ENCODE measurements at places on chromosomes 2 and 18.
A peak's percentile ranks its signal among the peaks of the same experiment; 100 is the strongest.

- no peak for DNase-seq
Measured at GRCh38 chr18:2108591-2108990, 462.7 kb downstream of the METTL4 start.

- peak; percentile 45 for DNase-seq
Measured at GRCh38 chr2:132489150-132489549, 72.5 kb downstream of the GPR39 start.

GRCh38 chr2:158323381-158323780 is 133.2 kb downstream of the CCDC148 start:
- DNase-seq = no peak

DNA sequence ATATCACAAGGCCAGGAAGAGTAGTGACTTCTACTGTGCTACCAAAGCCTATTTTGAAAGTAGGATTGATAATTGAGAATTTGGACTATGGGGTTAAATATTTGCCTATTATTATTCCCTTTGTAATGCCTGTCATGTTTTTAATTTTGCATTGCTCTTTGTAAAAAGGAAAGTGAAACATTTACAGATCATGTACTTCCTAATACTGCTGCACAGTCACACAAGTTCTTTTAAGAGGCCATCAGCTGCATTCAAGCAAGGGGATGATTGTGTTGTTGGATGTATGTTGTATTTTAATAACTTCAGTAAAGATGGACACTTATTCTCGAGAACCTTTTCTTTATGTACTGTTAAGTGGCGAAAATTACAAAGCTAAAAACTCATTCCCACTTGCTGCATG is 70.1 kb downstream of the PLEKHA3 start:
- no peak for DNase-seq

- no peak for DNase-seq
Measured at GRCh38 chr2:25324905-25325592, 16.7 kb downstream of the DNMT3A start.

GRCh38 chr2:39504790-39505335 is 67.8 kb upstream of the MAP4K3 start:
- DNase-seq = peak; percentile 43

- DNase-seq = peak; percentile 23
Measured at GRCh38 chr2:138365581-138365980, 136.0 kb upstream of the SPOPL start.

DNA sequence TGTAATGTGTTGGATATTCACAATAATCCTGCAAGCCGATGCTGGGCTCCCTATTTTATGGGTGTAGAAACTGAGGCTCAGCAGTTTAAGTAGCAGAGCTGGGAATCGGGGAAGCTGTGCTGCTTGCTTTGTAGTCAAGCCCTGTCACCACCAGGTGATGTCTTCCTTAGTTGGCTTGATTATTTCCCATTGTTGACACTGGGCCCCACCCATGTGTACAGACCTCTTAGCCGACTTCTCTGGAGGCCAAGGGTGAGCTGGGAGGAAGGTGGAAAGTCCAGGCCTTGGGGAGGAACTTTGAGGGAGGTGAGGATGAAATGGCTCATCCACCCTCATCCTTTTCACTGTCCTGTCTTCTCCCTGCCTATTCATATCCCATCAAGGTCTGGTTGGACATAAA is 60.0 kb downstream of the CAPN13 start:
- DNase-seq = no peak

- DNase-seq = no peak
Measured at GRCh38 chr18:73952296-73952946, 195.2 kb downstream of the FBXO15 start.

GRCh38 chr2:9031246-9031645 is 27.8 kb upstream of the MBOAT2 start:
- no peak for DNase-seq

- no peak for DNase-seq
Measured at GRCh38 chr2:163859951-163860350, 124.1 kb upstream of the FIGN start.

DNA sequence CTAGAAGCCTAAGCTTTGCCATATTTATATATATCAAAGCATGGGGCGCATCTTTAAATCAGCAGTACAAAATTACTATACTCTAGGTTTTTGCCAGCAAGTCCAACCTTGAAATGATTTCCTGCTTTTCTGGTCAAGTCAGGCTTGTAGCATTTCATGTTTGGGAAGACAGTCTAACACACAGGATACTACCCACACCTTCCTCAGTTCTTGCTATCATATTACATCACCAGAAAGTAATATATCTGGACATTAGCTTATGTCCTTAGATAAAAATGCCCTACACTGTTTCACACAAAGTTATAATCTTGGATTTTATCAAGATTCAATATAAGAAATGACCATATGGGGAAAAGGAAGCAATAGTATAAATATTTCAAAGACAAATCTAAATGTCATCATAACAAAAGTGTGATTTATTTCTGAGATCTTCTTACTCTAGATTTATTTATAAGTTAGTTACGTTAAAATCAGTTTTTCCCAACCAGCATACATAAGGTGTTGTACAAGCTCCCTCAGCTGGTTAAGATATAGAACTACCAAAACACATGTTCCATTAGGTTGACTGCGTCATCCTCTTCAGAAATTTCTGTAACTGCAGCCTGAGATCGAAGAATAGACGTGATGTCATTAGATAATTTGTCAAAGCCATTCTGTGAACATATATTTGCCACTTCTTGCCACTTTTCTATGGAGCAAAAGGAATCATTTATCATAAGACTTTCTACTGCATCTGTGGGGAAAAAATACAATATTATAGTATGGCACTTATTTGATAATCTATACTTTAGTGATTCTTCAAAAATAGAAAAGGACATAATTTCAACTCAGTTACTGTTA is 56.6 kb downstream of the CLHC1 start:
- DNase-seq = peak; percentile 75

DNA sequence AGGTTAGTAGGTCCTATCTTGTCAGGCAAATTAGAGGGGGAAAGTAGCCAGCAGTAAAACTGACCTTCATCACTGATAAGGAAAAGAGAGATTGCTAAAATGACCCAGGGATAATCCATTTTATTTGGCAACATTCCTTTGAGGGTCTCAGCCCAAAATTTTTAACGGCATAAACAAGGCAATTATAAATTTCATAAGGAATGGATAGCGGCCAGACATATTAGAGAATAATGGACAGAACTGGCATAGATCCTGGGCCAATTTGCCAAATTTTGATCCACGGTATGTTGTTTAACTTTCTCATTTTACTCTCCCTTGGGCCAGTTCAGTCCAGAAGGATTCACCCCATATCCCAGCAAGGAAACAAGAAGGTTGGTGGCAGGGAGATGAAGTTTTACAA is 170.4 kb upstream of the BCL2L11 start:
- DNase-seq = no peak

GRCh38 chr2:196606516-196606915 is 33.0 kb upstream of the CCDC150 start:
- no peak for DNase-seq

DNA sequence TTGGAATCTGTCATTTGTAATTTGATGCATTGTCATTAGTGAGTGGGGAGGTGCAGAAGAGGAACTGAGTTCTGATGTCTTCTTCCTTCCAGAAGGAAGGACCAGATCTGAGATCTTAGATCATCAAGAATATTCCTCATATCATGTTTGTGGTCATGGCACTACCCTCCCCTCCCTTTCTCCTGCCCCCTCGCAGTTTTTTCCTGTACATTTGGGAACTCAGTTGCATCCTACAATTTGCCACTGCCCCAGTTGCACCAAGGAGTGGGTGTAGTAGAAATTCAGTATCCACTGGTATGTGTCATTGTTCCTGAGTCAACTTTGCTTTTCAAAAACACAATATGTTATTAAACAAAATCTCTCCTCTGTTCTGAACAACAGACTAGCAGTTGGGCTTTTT is 26.6 kb upstream of the ACVR1 start:
- DNase-seq = no peak

GRCh38 chr2:229997565-229997964 is 71.2 kb downstream of the SLC16A14 start:
- DNase-seq = no peak

GRCh38 chr18:27546991-27547390 is 361.9 kb upstream of the CHST9 start:
- no peak for DNase-seq

DNA sequence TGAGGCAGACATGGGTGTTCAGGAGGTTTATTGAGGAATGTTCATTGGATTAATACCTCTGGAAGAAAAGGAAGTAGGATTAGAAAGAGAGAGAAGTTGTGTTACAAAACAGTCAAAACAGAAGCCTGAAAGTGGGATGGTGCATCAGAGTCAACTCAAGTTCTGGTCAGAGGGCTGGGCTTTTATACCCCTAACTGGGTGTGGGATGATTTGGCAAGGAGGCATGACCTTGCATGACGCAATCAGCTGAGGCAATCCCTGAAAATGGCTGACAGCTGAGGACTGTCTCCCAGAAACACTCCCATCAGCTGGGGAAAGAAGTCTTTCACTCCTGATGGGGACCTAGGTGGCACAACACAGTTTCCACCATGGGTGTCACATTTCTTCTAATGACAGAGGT is 818.2 kb downstream of the SATB2 start:
- no peak for DNase-seq

DNA sequence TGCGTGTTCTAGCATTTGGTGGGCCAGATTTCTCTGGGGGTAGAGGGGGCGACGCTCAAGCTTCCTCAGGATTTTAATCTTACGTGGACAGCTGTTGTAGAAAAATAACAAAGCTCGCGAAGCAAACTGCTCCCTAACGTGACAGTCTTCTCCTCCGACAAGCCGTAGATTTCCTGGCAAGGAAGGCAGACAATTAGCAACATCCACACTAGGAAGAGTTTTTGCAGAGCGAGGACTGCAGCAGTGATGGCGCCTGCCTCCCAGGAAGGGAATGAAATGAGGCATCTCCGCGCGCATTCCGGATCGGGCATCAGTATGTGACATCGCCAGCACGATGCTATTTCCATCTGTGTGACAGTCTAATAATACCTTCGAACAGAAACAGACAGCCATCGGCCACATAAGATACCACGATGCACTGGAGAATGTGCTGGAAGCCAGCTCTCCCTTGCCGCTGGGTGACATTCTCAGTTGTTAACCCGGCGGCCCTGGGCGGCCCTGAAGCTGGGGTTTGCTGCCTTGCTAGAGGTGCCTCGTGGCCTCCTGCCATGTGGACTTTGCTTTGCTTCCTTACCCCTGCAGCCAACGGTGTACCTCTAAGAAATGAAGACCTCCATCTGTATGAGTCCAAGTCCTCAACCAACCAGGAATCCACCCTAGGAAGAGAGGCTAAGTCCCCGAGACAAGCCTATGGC is 101.8 kb upstream of the AGAP1 start:
- DNase-seq = no peak

- peak; percentile 75 for DNase-seq
Measured at GRCh38 chr2:46873604-46874068, 42.0 kb downstream of the MCFD2 start.

DNA sequence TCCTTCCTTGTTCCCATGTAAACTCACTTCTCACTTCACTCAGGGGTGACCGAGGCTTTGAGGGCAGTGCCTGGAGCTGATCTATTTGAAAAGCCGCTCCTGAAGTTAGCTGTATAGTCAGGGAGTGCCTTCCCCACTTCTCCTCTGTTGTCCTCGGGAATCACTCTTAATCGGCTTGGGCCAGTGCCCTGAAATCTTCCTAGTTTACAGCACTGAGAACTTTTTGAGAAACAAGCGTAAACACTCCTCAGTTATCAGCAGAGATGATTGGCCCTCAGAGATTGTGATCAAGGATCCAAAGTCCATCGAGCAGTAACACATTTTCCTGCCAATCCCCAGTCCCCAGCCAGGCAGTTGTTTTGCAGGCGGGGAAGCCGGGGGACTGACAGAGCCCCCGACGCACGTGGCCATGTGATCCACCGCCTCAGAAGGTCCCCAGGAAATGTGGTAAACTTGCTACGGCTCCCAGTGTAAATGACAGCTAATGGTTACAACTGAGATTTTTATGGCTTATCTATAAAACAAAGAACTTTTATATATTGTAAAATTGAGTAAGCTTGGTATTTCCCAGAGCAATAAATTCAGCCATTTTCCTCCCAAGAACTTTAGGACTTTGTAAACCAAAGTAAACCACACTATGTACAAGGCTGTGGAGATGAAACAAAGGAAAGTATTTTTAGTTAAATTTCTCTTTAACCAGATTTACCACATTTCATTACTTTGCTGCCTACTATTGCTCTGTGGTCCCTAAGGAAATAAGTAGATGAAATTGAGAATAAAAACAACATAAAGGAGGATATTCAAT is 53.5 kb downstream of the C18orf63 start:
- DNase-seq = no peak

- DNase-seq = peak; percentile 52
Measured at GRCh38 chr2:235500761-235501672, 7.2 kb downstream of the AGAP1 start.

GRCh38 chr2:175126661-175127060 is 41.3 kb downstream of the ATF2 start:
- DNase-seq = no peak

DNA sequence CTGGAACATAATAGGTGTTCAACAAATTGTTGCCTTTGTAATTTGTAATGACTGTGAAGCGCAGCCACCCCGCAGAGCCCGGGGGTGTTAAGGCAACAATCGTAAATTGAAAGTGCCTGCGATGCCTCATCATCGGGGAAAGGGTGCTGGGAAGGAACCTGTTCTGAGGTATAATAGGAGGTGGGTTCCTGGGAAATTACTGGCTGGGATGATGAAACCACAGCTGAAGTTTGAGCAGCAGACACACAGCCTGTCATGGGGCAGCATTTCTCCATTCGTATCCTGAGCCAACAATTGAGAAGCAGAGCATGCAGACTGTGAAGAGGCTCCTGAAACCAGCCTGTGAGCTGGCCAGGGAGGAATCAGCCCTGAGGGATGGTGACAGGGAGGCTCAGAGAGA is 404.0 kb upstream of the MYT1L start:
- no peak for DNase-seq

DNA sequence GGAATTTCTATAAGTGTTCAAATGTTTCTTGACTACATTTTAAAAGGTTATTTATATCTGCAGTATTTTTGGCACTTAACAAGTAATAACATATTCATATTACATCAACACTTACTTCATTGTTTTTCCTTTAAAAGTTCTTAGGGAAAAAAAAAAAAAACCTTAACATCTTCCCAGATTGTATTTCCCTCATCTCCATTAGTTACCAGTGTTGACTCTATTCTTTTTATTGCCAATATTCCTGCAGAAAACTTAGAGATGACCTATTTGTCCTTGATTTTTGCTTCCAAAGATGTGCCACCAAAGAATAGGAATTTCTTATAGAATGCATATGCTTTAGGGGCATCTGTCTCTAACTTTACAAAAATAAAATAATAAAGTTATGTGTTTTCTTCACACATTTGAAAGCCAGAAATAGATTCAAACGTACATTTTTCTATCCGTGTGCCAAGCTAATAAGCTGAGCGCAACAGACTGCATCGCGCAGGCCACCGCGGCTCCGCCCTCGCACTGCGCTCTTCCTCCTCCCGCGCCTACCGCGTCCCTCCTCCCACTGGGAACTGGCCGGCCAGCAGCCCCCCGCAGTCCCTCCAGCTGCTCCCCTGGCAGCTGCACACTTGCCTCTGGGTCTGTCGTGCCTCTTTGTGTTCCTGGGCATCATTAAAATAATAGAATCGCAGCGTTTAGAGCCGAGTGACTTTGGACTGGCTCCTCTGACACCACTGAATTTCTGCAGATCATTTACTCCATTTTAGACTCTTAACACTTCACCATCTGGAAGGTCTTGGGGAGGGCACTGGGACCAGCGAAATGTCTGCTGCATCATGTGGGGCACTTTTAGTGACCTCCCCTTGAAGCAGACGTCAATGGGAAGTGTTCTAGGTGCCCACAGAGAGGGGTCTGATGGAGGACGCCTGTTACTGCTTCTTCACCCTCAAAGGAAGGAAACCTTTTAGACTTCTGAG is 21.2 kb upstream of the NAB1 start:
- DNase-seq = peak; percentile 66

All from A673 (cell line).